ENCODE measurements at places on chromosomes 6 and 20.

GRCh38 chr20:50987493-50988210 is 29.0 kb downstream of the MOCS3 start:
- DNase-seq = peak; percentile 81

GRCh38 chr6:105363100-105363754 is 39.7 kb downstream of the PREP start:
- no peak for DNase-seq

DNA sequence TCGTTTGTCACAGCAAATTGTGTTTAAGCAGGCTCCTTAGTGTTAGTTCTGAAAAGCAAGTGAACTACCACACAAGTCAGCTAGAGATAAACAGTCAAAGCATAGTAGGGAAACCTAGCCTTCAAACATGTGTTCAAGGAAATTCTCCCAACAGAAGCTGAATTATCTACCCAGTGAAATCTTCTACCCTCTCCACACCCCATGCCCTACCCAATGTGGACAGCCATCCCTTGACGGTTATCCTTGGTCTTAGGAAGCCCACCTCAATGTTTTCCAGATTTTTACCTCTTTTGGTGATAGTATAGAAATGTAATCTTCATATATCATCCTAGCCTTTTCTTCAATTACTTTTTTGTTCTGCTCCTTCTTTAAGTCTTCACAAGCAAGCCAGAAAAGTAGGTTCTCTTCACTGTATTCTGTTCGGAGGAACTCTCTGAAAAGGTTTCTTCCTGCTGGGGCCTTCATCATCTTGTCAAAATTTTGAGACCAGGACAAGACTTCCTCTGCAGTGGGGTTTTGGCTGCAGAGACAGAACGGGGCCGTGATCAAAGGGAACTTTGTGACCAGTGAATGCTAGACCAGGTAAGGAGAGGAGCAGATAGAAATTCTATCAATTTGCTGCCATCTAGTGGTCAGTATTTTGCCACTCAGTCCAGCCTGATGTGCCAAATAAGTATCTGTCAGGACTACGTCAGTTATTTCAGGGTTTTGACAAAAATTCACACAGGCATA is 21.6 kb upstream of the MTRF1L start:
- DNase-seq = peak; percentile 44

GRCh38 chr6:71179249-71179885 is 109.2 kb upstream of the OGFRL1 start:
- no peak for DNase-seq

GRCh38 chr20:53872561-53873229 is 197.7 kb downstream of the BCAS1 start:
- peak; percentile 55 for DNase-seq
